Kidney (tissue), 22 donors: ENCODE measurements at places on chromosomes 12 and 14. TPM values are rescaled to one million over a fixed set of nuclear protein-coding genes. Genes with fewer than 3 reads are reported as not detected.

DNA sequence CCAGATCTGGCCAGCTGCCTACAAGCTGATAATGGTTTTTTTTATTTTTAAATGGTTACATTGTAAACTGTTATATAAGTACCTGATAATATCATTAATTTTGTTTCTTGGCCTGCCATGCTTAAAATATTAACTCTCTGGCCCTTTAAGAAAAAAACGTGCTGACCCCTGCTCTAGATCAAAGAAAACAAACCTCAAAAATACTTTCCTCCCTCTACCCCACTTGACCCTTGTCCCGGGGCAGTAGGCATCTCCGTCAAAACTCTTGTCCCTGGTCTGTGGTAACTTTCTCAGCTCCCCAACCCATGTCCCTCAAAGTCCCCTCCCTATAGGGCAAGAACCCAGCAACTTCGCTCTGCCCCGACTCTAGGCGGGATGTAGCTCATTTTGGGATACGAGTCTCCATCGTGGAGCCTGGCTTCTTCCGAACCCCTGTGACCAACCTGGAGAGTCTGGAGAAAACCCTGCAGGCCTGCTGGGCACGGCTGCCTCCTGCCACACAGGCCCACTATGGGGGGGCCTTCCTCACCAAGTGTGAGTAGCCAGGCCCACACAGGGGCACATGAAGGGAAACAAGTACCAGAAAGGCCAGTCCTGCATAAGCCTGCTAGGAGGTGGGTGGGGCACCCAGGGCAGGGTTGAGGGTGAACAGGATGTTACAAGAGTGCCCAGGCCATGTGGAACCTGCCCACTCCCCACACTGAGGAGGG lies 3.5 kb downstream of the RDH5 start:
- DNase-seq, result no peak

DNA sequence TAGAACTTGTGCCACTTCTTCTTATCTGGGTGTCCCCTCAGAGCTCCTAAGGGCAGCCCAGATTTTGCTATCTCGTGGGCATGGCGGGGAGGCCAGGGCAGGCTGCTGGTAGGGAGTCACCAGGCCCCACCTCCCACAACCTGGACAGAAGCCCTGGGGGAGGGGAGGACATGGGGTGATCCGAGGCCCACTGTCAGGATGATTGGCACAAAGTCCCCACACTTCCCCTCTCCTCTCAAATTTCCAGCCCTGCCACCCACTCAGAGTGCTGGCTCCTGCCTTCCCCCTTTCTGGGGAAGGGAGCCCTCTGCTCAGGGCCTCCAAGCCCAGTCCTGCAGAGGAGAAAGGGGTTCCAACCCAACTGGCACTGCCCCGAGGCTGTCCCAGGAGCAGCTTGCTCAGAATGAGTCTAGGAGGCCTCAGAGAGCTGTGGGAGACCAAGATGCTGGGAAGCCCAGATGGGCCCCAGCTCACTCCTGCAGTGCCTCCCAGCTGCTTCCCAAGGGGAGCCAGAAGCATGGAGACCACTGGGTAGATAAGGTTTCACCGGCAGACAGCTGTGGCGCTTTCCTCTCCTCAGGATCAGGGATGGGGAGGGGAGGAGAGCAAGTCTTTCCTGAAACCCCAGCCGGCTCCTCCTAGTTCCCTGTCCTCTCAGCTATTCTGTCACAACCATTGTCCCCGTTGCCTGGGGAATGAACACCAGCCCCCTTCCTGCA lies 82.8 kb downstream of the B4GALNT3 start:
- peak; percentile 90 for DNase-seq

- DNase-seq, result no peak
Measured at GRCh38 chr14:55514819-55515490, 65.1 kb upstream of the KTN1 start.

GRCh38 chr12:9742661-9743060 lies 9.8 kb upstream of the CLECL1 start:
- DNase-seq, result no peak

GRCh38 chr14:91985521-91986255 lies 38.2 kb upstream of the FBLN5 start:
- DNase-seq, result peak; percentile 23

DNA sequence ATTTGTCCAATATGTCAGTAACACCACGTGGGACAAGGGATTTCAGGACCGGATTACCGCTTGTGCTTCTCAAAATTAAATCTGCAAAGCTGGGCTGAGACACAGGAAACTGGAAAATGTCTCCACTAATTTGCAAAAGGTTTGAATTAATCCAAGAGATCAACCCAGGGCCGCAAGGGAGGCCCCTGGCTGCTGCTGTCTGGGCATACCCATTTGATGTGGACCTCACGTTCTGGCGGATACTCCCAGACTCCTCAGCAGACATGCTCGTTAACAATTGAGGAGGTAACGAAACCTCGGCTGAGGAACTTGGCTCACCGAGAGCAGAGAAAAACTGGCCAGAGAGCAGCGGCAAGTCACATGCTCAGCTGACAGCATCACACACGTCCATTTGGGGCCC lies 180.6 kb downstream of the SLC15A4 start:
- no peak for DNase-seq

GRCh38 chr12:120397824-120398540 lies 29.0 kb upstream of the MSI1 start:
- peak; percentile 73 for DNase-seq

GRCh38 chr12:69651922-69652321 lies 41.2 kb upstream of the LRRC10 start:
- DNase-seq, result no peak

GRCh38 chr12:131061041-131061806 lies 107.5 kb downstream of the ADGRD1 start:
- DNase-seq, result peak; percentile 24

ZNF705A gene
- total RNA-seq, result not detected

CIROP gene
- not detected for total RNA-seq

SLC8A3 gene
- 0.98 TPM for total RNA-seq

UNC119B gene
- total RNA-seq, result 44.5 TPM

HEBP1 gene
- total RNA-seq, result 66.8 TPM

LRFN5 gene
- total RNA-seq, result 1.5 TPM

HDAC7 gene
- 132 TPM for total RNA-seq
